ENCODE measurements at places on chromosomes 6 and 20.

DNA sequence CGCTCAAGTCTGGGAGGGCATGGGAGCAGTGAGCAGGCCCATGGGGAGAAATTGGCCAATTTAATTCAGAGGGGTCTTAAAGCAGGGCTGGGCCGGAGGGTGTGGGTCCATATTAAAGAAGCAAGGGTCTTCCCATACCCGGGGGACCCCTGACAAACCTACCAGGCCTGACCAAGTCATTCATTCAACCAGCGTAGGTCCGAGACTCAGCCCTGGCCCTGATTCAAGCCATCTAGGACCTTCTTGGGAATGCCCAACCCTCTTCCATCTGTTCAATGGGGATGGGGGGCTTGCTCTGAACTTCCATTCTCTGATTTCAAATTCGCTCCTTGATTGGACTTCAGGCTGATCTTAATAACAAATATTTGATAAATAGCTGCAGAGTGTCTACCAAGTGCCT, 7.3 kb downstream of the ADIG start:
- H3K4me3 ChIP-seq: no peak overlapping the region
- peaks cover 7% of the 10 kb centered on the region for H3K27me3 ChIP-seq
- no peak overlapping the region for H3K27ac ChIP-seq
- no peaks in the 10 kb centered on the region for H3K4me1 ChIP-seq

DNA sequence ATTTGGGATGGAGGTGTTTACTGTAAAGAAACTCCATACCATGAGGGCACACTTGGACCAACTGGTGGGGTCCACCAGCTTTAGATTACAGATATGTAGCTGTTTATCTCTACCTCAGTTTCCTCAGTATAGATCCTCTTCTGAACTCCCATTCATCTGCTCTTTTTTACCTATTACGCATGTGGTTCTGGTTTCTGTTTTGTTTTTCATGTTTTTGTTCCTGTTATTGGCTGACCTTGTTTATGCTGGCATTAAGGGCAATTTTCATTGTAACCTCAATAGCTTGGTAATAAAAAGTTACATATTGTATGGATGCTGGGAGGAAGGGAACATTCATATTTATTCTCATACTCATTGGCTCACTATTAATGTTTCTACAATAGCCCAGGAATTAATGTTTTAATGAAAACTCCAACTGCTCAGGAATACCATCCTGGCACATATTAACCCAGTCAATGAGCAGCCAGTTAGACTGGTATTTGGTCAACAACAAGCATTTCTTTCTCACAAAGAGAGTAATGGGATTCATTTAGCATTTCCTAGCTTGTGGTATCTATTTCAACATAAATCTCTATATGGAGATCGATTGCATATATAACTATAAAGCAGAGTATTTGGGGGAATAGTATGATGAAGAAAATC, 83.8 kb upstream of the FAM184A start:
- no peak for DNase-seq
- H3K27me3 ChIP-seq: peaks cover 48% of the 10 kb centered on the region
- H3K4me3 ChIP-seq: no peak overlapping the region
- no peaks in the 10 kb centered on the region for H3K36me3 ChIP-seq

- no peak for DNase-seq
- no peak overlapping the region for H3K4me3 ChIP-seq
- peaks cover 3% of the 10 kb centered on the region for H3K36me3 ChIP-seq
- no peak overlapping the region for H3K27ac ChIP-seq
- H3K4me1 ChIP-seq: no peaks in the 10 kb centered on the region
- peaks cover 76% of the 10 kb centered on the region for H3K27me3 ChIP-seq
Observed at GRCh38 chr6:32742374-32742773, 1.2 kb downstream of the HLA-DQA2 start.

GRCh38 chr6:37897321-37897720, 77.8 kb downstream of the ZFAND3 start:
- H3K36me3 ChIP-seq: peaks cover 3% of the 10 kb centered on the region
- no peaks in the 10 kb centered on the region for H3K27me3 ChIP-seq
- DNase-seq: no peak

DNA sequence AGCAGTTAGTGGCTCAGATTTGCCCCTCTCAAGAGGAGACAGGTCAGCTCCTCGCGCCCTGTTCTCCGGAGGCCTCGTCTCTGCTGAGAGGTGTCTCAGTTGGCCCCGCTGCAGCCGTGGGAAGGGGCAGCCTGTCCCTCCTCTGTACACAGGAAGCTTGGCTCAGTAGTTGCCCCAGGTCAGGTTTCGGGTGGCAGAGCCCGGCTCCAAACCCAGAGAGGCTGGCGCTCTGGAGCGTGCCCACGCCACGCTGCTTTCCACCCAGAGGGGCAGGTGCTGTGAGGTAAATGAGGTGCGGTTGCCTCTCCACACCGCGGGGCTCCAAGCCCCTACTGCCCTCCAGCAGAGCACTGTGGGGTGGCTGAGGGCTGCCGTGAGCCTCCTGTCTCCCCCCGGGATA, 16.0 kb downstream of the DYNLT1 start:
- no peak for DNase-seq
- H3K27me3 ChIP-seq: no peaks in the 10 kb centered on the region
- H3K4me3 ChIP-seq: no peak overlapping the region
- H3K27ac ChIP-seq: peak overlapping the region; percentile 91
- peaks cover 82% of the 10 kb centered on the region for H3K36me3 ChIP-seq

GRCh38 chr20:3652221-3652620, 11.0 kb downstream of the GFRA4 start:
- H3K27ac ChIP-seq: peak overlapping the region; percentile 42
- peaks cover 8% of the 10 kb centered on the region for H3K36me3 ChIP-seq
- no peak overlapping the region for H3K4me3 ChIP-seq

- peaks cover 9% of the 10 kb centered on the region for H3K4me1 ChIP-seq
- no peak overlapping the region for H3K27ac ChIP-seq
- no peak for DNase-seq
- H3K36me3 ChIP-seq: no peaks in the 10 kb centered on the region
- H3K27me3 ChIP-seq: peaks cover 29% of the 10 kb centered on the region
- H3K4me3 ChIP-seq: no peak overlapping the region
Observed at GRCh38 chr6:27771235-27771634, 141.0 kb downstream of the OR2B2 start.

DNA sequence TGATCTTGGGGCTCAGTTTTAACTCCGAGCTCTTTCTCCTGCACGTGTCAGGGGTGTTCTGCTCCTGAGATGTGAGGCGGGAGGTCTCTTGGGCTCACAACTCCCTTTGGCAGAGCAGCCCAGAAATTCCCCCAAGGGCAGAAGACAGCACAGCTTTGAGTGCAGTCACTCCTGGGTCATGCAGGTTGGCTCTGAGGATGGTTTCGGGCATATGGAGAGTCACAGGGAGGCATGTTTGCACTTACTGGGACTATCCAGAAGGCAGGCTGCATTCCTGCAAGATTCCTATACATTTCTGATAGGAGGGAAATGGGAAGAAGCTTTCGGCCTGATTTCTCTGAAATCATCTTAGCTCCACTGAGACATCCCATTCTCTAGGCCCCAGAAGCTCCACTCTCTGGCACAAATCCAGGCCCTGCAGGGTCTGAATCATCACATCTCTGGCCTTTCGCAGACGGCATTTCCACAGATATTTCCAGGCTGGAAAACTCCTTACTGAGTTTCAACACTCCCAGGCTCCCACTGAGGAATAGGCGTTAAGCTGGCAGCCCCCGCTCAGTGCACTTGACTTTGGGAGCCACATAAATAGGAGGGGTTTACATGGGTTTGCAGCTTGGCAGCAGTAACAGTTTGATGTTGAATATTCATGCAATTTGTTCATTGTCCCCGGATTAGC, 39.7 kb downstream of the AGPAT4 start:
- no peak overlapping the region for H3K27ac ChIP-seq
- no peak for DNase-seq
- no peaks in the 10 kb centered on the region for H3K27me3 ChIP-seq
- peaks cover 12% of the 10 kb centered on the region for H3K4me1 ChIP-seq
- no peaks in the 10 kb centered on the region for H3K36me3 ChIP-seq

- peaks cover 39% of the 10 kb centered on the region for H3K27me3 ChIP-seq
- no peak for DNase-seq
- H3K4me1 ChIP-seq: no peaks in the 10 kb centered on the region
- H3K27ac ChIP-seq: no peak overlapping the region
- no peak overlapping the region for H3K4me3 ChIP-seq
Observed at GRCh38 chr6:70304616-70305015, 1.7 kb upstream of the COL9A1 start.

GRCh38 chr6:31402324-31403282, 792 bp upstream of the MICA start:
- peak; percentile 28 for DNase-seq
- peaks cover 30% of the 10 kb centered on the region for H3K36me3 ChIP-seq
- peaks cover 82% of the 10 kb centered on the region for H3K4me1 ChIP-seq

DNA sequence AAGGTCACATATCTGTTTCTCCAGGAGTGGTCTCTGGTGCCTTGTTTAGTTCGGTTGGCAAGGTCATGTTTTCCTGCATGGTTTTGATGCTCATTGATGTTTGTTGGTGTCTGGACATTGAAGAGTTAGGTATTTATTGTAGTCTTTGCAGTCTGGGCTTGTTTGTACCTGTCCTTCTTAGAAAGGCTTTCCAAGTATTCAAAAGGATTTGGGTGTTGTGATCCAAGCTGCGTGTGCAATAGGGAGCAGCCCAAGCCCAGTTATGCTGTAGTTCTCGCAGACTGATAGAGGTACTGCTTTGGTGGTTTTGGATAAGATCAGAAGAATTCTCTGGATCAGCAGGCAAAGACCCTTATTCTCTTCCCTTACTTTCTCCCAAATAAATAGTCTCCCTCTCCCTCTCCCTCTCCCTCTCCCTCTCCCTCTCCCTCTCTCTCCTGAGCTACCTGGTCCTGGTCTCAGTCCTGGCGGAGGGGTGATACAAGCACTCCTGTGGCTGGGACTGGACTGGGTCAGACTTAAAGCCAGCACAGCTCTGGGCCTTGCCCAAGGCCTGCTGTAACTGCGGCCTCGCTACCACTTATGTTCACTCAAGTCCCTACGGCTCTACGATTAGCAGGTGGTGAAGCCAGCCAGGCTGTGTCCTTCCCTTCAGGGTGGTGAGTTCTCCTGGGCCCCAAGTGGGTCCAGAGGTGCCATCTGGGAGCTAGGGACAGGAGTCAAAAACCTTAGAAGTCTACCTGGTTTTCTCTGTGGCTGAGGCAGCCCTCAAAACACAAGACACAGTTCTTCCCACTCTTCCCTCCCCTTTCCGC, 27.3 kb upstream of the GRM4 start:
- H3K27me3 ChIP-seq: peaks cover 4% of the 10 kb centered on the region
- H3K27ac ChIP-seq: no peak overlapping the region
- H3K4me3 ChIP-seq: no peak overlapping the region
- H3K36me3 ChIP-seq: no peaks in the 10 kb centered on the region
- H3K4me1 ChIP-seq: no peaks in the 10 kb centered on the region

DNA sequence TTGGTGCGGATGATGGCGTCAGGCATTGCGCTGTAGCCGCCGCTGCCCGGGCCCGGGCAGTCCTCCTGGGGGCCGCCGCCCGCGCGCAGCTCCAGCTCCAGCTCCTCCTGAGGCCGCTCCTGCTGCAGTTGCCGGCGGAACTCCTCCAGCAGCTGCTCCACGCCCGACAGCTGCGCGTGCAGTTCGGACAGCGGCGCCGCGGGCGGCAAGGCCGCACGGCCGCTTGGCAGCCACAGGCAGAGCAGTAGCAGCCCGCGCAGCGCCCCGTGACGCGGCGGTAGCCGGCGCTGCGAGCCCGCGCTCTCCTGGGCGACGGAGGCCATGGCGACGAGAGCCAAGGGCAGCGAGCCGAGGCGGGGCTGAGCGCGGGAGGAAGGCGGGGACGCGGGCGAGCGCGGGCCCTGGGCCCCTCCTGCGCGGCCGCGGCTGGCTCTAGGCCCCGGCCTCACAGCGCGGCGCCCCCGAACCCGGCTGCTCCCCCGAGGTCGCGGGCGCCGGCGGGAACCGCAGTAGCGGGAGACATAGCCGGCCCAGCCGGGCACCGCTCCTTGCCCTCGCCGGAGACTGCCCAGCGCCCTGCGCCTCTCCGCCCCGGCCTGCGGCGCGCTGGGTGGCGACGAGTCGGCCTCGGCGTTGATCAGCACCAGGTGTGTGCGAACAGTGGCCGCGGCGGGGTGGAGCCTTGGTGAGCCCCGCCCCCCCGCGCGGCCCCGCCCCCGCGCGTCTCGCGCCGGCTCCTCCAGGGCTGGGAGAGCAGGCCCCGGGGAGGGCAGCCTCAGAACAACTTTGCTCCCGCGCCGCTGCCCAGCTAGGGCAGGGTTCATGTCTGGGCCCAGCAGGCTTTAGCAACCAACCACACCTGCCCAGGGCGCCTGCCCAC, at the start of gene LRP11:
LRP11 (minus strand) TSS at position 662 of the 880 bp plus-strand sequence; CDS start at position 323, 339 bp downstream.
- H3K4me3 ChIP-seq: peak within 1 kb of the TSS; percentile 83
- H3K27ac ChIP-seq: no peak within 1 kb of the TSS
- peaks cover 8% of the 10 kb centered on the region for H3K27me3 ChIP-seq
- peak; percentile 76 for DNase-seq
- H3K4me1 ChIP-seq: peaks cover 2% of the 10 kb centered on the region

DNA sequence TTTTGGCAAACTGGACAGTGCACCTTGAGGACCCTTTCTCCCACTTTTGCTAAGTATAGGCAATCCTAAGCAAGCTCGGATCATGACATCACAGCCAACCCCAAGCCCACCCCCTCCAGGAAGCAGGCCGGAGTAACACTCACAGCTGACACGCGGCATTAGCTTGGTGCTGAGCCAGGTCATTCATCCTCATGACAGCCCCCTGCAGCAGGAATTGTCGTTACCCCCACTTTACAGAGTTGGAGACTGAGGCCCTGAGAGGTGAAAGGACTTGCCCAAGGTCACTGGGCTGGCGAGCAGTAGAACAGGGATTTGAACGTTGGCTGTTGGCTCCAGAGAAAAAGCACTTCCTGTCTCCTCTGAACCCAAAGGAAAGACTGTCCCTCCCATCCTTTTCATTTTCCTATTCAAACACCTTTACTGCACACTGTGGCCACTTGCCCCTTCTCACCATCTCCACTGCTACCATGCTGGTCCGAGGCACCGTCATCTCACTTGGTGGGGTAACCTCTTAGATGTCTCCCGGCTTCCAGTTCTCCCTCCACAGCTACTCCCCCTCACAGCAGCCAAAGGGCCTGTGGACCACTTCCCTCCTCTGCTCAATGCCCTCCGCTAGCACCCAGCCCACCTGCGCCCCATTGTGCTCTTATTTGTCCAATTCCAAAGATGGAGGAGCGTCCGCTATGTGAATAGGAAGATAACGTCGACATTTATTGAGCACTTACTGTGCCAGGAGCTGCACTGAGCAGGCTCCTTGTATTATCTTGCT, 84.7 kb downstream of the PREX1 start:
- peak overlapping the region; percentile 85 for H3K27ac ChIP-seq
- peaks cover 70% of the 10 kb centered on the region for H3K36me3 ChIP-seq
- DNase-seq: no peak
- no peaks in the 10 kb centered on the region for H3K27me3 ChIP-seq
- no peak overlapping the region for H3K4me3 ChIP-seq
- H3K4me1 ChIP-seq: peaks cover 50% of the 10 kb centered on the region

- no peak for DNase-seq
- peak overlapping the region; percentile 59 for H3K27ac ChIP-seq
- H3K27me3 ChIP-seq: no peaks in the 10 kb centered on the region
Observed at GRCh38 chr6:53306819-53307347, 41.9 kb downstream of the ELOVL5 start.

GRCh38 chr6:13044896-13045295, 283.4 kb downstream of the TBC1D7 start:
- no peaks in the 10 kb centered on the region for H3K4me1 ChIP-seq
- peaks cover 14% of the 10 kb centered on the region for H3K27me3 ChIP-seq
- H3K4me3 ChIP-seq: no peak overlapping the region
- H3K36me3 ChIP-seq: peaks cover 3% of the 10 kb centered on the region
- no peak overlapping the region for H3K27ac ChIP-seq

Measured in effector memory CD8-positive, alpha-beta T cell (primary cell).